Posterior vena cava (tissue), 2 donors: ENCODE measurements at places on chromosomes 4 and X.

- no peak for DNase-seq
These were observed 345.8 kb upstream of the CASK start for GRCh38 chrX:42269186-42269585.

DNA sequence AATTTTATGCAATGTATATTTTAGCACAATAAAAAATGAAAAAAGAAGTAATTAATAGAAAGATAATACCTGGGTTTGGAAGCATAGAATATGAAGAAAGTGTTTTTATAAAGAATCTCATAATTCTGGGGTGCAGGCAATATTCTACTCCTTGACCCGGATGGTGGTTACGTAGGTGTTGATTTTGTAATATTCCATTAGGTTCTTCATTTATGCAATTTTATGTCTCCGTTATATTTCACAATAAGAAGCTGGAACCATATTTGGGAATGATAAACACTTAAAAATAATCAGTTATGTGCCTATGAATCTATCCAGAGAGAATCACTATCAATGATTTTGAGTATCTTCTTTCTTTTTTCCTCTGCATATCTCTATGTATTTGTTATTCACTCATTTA lies 38.5 kb downstream of the CHRNA9 start:
- no peak for DNase-seq

GRCh38 chr4:75135068-75135825 lies 202.3 kb downstream of the PARM1 start:
- no peak for DNase-seq

DNA sequence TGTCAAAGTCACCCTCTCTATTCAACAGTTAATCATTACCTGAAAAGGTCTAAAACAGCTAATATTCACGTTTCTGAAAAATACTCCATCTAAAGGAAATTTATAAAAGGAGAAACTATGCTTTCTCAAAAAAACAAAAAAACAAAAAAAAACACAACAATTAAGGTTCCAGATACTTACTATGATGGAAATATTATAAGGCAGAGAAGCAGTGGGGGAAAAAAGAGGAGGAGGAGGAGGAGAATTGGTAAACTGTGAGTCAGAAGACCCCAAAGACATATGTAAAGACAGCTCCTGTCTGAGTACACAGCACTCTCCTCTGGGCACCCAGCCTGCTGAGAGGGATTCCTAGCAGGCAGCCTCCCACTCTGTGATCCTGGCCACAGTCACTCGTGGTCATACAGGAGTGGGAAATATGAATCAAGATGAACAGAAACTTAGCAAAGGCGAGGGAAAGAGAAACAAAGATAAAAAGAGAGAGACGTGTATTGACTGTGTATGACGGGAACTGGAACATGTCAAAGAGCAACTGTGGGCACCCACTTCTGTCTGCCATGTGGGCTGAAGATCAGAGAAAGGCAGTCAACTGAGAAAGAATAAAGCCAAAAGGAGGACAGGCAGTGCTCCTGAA lies 12.5 kb downstream of the KLHL15 start:
- no peak for DNase-seq

DNA sequence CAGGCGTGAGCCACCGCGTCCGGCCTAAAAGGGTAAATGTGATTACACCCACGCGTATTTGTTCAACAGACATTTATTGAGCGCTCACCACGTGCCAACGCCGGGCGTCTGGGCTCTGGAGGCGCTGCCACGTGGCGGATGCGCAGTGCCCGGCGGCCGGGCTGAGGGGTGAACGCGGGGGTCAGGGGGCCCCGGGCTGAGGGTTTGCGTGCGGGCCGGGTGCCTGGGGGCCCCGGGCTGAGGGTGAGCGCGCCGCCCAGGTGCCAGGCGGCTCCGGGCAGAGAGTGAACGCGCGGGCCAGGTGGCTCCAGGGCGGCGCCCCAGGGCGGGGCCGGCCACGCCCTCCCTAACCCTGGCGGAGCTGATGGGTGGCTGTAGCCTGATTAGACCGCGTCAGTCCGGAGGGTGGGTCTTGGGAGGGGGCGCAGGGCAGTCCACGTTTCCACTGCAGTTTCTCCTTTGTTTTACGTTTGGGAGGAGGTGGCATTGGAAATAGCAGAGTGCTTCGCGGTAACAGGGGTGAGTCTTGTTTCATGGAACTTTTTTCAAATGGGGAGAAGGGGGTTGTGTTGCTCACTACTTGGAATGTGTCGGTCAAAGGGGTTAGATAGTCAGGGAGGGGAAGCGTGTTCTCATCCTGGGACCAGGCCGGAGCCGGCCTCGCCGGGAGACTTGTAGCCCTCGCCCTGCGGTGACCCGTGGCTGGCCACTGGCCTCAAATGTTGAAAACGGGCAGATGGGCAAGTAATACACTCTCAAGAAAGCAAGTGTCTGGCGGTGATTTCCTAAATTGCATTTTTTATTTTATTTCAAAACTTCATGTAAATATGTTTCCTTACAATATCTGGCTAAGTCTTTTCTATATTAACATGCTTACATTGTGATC lies at the start of gene ZFP42:
Gene ZFP42, plus strand, starts transcription at position 450 of the 886 bp plus-strand sequence. CDS start 7,037 bp downstream, outside the sequence.
- no peak for DNase-seq

DNA sequence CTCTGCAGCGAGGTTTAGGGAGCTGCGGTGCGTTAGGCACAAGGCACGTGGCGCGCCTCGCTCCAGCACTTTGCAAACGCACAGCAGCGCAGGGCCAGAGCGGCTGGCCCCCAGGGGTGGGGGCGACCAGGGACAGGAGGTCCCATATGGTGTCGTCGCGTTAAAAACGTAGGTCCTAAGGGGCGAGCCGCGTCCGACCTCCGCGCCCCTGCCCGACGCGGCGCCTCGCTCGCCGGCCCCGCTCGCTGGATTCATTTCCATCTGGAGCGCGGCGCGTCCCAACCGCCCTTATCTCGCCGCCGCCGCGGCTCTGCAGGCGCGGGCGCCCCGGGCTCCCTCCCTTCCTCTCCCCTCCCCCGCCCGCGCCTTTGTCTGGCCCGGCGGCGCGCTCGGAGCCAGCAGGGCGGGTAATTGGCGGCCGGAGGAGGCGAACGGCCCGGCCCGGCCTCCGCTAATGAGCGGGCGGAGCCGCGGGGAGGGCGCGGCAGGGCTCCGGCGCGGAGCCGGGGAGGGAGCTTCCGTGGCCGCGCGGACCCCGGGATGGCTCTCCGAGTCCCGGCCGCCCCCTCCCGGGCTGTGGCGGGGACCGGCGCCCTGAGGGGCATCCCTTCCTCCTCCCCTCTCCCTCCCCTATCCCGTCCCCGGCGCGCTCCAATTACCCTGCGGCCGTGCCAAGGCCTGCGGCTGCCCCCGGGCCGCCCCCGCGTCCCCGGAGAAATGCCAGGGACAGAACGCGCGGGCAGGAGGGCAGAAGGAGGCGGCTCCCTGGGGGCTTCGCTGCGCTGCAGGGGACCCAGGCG lies 409.0 kb downstream of the BCOR start:
- peak; percentile 86 for DNase-seq
